ENCODE measurements at places on chromosomes 16 and 17.

- DNase-seq, result no peak
Measured at GRCh38 chr17:12627781-12628451, 37.8 kb upstream of the MYOCD start.

- DNase-seq, result no peak
Measured at GRCh38 chr17:74340470-74341023, 14.5 kb downstream of the KIF19 start.

DNA sequence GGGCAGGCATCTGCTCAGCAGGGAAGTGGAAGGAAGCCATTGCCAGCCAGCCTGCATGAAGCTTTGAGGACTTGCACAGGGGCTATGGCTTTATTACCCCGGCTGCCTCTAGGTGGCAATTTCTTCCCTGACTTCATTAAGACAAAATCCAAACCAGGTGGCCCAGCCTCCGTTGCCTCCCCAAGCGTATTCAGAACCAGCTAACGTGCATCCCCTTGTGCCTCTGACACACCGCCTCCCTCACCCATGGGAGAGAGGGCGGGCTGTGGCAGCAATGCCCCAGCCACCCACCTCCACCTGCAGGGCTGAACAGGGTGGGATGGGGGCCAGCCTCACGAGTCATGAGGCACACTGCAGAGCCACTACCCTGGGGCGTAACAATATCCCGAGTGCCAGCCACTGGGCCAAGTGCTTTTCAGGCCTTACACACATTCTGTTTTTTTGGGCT, 6.8 kb downstream of the KIFC3 start:
- DNase-seq, result peak; percentile 2

- DNase-seq, result no peak
Measured at GRCh38 chr17:42411361-42411760, 11.7 kb downstream of the CAVIN1 start.

DNA sequence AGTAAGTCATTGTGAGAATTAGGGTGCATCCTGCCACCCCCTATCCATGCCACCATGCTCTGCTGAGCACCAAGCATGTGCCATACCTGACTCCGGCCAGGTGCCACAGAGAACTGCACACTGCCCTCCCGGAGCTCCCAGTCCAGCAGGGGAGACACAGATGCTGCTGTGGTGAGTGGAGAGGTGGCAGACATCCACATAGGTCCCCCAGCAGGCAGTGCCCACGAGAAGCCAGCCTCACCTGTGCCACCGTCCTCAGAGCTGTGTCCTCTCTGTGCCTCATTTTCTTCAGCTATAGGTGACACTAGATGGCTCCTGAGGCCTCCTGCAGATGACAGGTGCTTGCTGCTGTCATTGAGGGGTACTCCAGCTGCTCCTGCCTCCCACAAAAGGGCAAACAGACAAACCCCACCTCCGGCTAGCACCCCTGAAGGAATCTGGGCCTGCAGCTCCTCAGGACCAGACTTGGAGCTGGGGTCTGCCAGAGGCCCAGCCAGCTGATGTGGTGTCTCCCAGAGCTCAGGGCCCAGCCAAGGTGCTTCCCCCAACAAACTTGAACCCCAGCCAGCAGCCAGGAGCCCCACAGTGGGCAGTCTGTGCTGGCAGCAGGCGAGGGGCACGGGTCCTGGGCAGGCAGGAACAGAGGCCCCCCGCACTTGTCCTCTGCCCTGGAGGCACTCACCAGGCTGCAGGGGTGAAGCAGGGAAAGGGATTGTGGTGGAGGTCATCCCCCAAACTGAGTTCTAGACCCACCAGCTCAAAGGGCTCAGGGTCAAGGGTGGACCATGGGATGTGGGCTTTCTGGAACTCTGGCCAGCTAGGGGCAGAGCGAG, 17.1 kb downstream of the FOXJ1 start:
- no peak for DNase-seq

GRCh38 chr16:85867189-85867588, 31.8 kb upstream of the IRF8 start:
- DNase-seq, result no peak

DNA sequence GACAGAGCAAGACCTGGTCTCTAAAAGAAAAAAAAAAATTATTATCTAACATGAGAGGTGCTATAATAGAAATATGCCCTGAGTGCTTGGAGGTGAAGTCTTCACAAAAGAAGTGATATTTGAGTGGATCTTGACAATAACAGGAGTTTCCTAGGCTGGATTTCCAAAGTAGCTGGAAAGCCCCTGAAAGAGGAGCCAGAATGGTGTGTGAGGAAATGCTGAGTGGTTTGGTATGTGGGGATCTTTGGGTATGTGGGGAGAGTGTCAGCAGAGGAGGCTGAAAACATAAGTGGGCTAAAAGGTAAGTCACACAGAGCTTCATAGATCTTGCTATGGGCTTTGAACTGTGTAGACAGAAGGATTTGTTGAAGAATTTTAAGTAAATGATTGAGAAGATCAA, 100.1 kb downstream of the YPEL2 start:
- no peak for DNase-seq

DNA sequence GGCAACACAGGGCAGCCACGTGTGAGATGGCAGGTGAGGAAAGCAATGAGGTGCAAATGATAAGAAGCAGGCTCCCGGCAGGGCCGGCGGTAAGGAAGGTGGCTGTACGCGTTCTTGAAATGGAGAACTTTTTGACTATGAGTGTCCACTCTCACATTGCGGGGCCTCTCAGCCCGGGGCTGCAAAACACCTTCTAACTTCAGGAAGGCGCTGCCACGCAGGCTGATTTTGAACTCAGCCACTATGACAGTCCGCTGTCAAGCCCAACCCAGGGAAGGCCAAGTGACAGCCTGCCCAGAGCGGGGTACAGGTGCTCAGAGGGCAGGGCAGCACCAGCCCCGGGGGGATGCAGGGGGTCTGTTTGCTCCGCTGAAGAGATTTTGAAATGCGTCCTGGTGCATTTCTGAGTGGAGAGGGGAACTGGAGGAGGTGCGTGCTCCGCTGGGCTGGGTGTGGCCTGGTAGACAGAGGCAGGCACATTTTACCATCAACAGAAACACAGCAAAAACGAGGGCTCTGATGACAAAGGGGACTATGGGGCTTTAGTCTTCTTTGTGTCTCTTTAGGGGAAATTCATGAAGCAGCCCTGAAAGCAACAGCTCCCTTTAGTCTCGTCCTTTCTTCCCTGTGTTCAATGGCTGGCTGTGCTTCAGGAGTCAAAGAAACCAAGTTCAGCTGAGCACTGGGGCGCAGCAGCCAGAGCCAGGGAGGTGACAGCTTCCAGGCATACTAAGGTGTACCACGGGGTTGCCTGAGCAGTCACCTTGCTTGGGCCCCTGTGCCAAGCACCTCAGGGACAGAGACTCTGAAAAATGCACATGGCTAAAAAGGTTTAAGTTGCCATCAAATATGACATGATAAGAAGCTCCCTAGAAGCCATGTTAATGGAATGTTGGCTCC, 14.6 kb upstream of the SREBF1 start:
- no peak for DNase-seq

DNA sequence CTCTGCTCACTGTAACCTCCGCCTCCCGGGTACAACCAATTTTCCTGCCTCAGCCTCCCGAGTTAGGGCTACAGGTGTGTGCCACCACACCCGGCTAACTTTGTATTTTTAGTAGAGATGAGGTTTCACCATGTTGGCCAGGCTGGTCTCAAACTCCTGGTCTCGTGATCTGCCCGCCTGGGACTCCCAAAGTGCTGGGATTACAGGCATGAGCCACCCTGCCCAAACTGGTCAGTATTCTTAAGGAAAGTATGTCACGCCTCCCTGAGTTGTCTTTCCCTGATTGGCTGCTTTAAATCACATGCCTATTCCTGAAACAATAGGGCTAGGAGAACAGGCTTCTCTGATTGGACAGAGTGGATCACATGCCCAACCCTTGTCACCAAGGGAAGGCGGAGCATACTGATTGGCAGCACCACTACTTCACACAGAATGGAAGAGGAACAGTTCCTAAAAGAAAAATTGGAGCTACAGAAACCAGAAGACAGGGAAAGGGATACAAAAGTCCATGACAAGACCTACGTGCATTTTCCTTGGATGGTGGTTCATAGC, 17.6 kb upstream of the CYB5B start:
- DNase-seq, result no peak

DNA sequence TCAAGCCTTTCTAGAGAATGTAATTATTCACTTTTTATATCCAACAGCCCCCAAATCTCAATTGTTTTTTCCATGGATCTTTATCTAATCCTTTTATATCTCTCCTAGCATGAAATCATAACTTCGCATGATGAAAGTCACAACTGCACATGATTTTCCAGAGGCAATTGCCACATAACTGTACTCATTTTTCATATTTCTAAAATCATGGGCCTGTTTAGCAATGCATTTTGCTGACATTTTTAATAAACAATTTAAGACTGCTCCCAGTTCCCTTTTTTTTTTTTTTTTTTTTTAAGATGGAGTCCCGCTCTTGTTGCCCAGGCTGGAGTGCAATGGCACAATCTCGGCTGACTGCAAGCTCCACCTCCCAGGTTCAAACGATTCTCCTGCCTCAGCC, 83.5 kb downstream of the VMP1 start:
- DNase-seq, result no peak

- no peak for DNase-seq
Measured at GRCh38 chr17:50451943-50452629, 16.6 kb downstream of the CHAD start.
